HuH-7 (cell line): ENCODE measurements at places on chromosomes 4 and X.

- no peak for DNase-seq
These were observed 207.9 kb upstream of the KLF3 start for GRCh38 chr4:38456096-38456495.

DNA sequence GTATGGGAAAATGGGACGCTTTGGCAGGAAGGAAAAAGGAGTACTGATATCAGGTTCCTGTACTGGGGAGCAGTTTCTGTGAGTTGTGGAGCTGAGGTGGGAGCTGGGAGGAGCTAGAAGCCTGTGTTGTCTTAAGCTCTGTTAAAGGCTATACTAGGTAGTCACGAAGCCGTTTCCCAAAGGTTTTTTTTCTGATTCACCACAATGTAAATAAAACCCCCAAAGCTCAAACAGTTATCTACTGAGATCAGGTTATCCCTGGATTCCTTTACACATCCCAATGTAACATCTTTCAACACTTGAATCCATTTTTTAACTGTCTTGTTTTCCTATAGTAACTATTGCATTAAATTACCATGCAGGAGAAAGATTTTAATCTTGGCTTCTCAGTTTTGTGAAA is 297.4 kb upstream of the SFRP2 start:
- no peak for DNase-seq

- no peak for DNase-seq
These were observed 569 bp downstream of the DCK start for GRCh38 chr4:70994069-70994366.

- no peak for DNase-seq
These were observed 130.8 kb downstream of the ANAPC10 start for GRCh38 chr4:144967161-144967560.

GRCh38 chr4:37890801-37891259 is at the start of gene TBC1D1:
TSS of gene TBC1D1 (plus strand) at chr4:37891084. CDS start at chr4:37902096, 11,012 bp downstream.
- DNase-seq, result peak; percentile 52

GRCh38 chrX:64843224-64843623 is 133.0 kb downstream of the ZC4H2 start:
- no peak for DNase-seq

- no peak for DNase-seq
These were observed 12.5 kb downstream of the RFC1 start for GRCh38 chr4:39353478-39354253.

DNA sequence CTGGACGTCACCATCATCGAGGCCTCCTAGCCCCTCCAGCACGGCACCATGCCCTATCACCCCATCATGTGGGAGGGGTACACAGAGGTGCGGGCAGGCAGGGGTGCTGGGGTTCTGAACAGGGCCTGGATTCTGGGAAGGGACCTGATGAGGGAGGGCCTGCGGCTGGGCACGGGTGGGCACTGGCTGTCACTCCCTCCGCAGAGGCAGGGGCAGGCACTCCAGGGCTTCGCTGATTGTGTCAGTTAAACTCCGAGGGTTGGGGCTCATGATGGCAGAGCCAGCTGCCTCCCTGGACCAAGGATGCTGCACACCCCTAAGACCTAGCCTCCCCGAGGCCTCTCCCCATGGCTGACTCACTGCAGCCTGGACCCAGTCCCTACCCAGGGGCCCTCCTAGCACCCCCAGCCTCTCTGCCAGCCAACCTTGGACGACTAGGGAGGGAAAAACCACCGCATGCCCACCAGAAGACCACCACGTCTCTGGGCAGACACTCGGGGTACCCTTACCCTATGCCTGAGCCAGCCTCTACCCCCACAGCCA is 45.9 kb downstream of the ZFYVE28 start:
- no peak for DNase-seq

GRCh38 chr4:144716778-144717177 is 70.8 kb downstream of the HHIP start:
- no peak for DNase-seq

GRCh38 chr4:6362896-6363295 is 93.2 kb downstream of the WFS1 start:
- peak; percentile 70 for DNase-seq
